NCI-H1105 (cell line): ENCODE measurements at places on chromosomes 3 and 15.
A peak's percentile ranks its signal among the peaks of the same experiment; 100 is the strongest.

- no peak for DNase-seq
These were observed 247.7 kb upstream of the CDIN1 start for GRCh38 chr15:36331531-36332275.

DNA sequence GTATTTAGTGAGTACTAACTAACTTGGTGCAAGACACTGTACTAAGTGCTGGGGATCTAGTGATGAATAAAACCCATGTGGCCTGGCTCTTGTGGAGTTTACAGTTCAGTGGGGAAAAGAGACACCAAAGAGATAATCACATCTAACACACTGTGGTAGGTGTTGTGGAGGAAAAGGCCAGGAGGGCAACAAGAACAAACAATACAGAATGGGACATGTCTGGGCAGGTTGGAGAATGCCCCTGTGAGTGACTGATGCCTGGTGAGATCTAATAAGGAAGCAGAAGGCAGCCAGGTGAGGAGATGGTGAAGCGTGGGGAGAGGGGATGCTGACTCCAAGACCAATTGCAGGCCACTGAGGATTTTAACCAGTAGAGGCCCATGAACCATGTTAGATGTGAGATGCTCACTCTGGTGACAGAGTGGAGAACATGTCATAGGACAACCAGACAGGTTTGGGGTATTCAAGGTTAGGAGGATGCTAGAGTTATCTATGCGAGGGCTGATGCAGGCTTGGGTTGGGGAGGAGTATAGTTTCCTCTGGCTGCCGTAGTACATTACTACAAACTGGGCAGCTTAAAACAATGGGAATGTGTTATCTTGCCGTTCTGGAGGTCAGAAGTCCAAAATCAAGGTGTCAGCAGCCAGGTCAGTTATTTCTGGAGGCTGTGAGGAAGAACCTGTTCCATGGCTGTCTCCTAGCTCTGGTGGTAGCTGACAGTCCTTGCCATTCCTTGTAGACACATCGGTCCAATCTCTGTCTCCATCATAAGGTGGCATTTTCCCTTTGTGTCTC, 81.4 kb downstream of the ARNT2 start:
- no peak for DNase-seq

GRCh38 chr3:142127941-142128658, 21.2 kb downstream of the TFDP2 start:
- no peak for DNase-seq

DNA sequence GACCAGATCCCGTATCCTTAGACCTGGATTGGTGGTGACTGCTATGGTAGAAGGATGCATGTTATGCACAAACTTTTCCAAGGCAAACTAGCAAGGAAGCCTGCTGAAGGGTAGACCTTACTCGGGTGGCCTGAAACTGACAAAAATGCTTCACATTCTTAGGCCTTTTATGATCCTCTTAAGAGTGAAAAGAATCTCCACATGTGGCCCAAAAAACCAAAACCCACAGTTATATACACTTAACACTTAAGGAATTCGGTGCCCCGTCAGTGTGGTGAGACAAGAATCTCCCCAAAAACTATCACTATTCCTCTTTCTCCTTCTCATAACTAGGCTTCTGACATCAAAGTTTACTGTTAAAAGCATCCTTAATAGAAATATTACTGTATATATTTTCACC, 130.1 kb upstream of the SOX2 start:
- no peak for DNase-seq

DNA sequence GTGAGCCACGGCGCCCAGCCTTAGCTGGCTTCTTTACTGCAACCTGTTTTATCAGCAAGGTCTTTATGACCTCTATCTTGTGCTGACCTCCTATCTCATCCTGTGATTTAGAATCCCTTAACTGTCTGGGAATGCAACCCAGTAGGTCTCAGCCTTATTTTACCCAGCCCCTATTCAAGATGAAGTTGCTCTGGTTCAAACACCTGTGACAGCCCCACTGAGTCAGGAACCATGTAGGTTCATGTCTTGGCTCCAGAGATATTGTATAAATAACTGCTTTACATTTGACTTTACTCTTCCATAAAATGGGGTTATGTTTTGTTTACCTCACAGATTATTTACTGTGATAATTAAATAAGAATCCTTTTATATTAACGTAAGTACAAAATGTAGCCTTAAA, 27.1 kb upstream of the ANO10 start:
- DNase-seq = no peak

- peak; percentile 84 for DNase-seq
These were observed at the start of gene ARID3B for GRCh38 chr15:74540761-74541493. ARID3B (plus strand) TSS chr15:74541220; CDS start chr15:74543937, 2,717 bp downstream.

- DNase-seq = no peak
These were observed 24.9 kb downstream of the POMGNT2 start for GRCh38 chr3:43080726-43081568.

- no peak for DNase-seq
These were observed 246.7 kb downstream of the MCTP2 start for GRCh38 chr15:94477913-94478553.

DNA sequence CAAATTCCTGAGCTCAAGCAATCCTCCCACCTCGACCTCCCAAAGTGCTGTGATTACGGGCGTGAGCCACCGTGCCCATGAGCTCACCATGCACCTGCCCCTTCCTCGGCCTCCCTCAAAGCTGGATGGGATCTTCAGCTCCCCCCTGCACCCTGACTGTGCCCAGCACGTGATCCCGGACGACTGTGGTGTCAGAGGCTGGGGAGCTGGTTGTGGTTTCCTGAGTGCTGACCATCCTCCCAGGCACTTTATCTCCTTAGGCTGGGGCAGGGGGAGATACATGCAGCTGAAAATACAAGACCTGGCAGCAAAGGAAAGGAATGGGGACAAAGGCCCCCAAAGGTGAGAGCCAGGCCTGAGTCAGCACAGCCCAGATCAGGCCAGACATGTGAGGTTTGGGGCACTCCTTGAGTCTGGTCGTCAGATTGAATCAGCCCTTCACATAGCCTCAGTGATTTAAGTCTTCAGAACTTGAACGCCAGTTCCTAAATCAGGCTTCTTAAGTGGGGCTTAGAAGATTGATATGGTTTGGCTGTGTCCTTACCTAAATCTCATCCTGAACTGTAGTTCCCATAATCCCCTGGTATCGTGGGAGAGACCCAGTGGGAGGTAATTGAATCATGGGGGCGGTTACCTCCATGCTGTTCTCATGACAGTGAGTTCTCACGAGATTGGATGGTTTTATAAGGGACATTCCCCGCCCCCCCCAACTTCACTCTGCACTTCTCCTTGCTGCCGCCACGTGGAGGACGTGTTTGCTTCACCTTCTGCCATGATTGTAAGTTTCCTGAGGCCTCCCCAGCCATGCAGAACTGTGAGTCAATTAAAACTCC, 35.8 kb downstream of the PRKCD start:
- DNase-seq = no peak

DNA sequence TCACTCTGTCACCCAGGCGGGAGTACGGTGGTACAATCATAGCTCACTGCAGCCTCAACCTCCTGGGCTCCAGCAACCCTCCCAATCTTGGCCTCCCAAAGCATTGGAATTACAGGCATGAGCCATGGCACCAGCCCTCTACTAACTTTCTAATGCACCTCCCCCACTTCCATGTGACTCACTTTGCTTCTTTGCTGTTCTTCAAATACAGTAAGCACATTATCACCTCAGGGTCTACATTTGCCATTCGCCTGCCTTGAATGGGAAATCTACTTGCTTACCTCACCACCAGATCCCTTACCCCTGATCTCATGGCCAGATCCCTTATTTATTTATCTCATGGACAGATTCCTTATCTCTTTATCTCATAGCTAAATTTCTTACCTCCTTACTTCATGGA, 235.3 kb downstream of the KCNMB2 start:
- DNase-seq = no peak

DNA sequence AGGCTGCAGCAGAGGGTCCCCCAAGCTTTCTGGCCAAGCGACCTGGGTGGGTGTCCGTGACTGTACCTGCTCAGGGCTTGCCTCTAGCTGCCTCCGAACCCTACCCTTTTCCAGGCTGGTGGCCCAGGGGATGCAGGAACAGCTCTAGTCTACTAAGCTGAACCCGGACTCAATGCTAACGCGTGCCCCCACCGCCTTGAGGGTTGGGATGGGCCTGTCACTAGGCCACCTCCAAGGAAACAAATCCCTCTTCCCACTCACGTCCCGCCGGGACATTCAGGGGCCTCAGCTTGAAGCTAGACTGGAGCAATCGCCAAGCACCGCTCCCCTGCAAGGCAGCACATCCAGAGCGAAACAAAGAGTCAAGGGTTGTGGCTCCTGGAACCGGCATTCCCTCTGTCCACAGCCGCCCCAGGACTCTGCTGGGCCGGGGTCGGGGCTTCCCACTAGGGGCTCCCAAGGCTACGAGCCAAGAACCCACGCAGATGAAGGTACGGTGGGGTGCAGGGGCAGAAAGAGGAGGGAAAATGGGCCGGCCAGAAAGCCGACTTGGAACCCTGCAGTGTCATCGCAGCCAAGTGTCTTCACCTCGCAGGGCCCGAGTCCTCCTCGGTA, 2.9 kb downstream of the FBXL22 start:
- DNase-seq = no peak

DNA sequence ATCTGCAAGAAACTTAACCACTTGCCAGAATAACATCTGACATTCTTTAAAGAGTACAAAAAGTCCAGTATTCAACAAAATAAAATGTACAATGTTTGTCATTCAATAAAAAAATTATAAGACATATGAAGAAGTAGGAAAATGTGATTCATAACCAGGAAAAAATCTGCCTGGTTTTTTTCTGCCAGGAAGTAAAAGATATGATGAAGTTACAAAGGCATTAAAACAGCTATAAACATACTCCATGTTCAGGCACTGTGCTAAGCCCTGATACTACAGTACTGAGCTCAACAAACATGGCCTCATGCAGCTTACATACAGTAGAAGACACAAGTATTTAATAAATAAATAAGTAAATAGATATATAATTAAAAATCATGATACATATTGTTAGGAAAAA, 178.4 kb upstream of the STT3B start:
- DNase-seq = no peak

DNA sequence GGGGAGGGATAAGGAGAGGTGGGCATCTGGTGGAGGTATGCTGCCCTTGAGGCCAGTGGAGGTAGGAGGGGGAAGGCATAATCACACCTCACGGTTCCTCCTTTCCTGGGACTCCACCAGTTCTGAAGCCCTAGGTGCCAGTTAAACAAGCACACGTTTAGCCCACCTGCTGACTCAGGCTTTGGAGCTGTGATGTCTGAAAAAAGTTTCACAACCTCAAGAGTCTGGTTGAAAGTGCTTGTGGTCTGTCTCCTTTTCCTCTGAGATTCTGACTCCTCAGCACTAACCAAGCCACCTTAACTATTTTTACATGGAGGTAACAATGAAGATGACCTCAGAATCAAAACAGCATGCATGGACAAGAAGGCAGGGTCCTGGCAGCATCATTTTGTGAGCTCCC, 23.0 kb downstream of the HPS3 start:
- no peak for DNase-seq

- DNase-seq = no peak
These were observed 65.8 kb upstream of the GSK3B start for GRCh38 chr3:120160050-120160449.

- no peak for DNase-seq
These were observed 19.0 kb downstream of the NSUN3 start for GRCh38 chr3:94081884-94082283.

GRCh38 chr3:156273111-156273694, 152.8 kb downstream of the KCNAB1 start:
- DNase-seq = no peak

DNA sequence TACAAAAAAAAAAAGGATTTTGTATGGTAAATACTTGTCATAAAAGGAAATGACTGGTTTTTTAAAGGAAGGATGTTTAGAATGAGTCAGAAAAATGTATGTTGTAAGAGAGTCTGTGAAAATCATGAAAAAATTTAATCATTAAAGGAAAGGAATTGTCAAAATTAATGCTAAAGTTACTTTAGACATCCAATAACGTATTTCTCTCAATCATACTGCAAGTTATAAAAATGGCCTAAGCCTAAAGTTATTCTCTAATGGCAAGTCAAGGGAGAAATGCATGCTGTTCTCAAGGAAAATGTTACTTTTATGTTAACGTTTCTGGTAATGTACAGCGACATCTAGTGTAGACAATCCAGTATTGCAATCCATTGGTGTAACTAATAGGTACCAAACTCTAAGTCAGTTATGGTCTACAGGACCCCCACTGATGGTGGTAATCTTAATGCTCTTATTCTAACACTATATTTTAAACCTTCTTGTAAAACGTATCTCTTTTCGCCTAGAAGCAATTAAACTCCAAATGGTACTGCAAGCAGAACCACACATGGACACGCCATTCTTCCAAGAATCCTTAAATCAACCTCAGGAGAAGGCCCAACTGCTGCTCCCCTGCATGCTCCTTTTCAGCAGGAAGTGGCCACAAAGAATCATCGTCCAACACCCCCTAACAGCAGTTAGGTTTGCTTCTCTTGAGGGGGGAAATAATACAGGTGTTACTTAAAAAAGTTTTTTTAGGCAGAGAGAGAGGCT, 35.2 kb downstream of the NCEH1 start:
- DNase-seq = peak; percentile 34

- DNase-seq = no peak
These were observed 110.6 kb upstream of the MEF2A start for GRCh38 chr15:99454941-99455788.

- no peak for DNase-seq
These were observed at the start of gene ACTRT3 for GRCh38 chr3:169769287-169770181. ACTRT3 (minus strand) TSS chr3:169769561; CDS start chr3:169769520, 41 bp downstream.

- no peak for DNase-seq
These were observed 48.1 kb downstream of the MYO5C start for GRCh38 chr15:52247461-52247860.

- DNase-seq = no peak
These were observed 260.7 kb upstream of the CTNNB1 start for GRCh38 chr3:40938591-40938990.

DNA sequence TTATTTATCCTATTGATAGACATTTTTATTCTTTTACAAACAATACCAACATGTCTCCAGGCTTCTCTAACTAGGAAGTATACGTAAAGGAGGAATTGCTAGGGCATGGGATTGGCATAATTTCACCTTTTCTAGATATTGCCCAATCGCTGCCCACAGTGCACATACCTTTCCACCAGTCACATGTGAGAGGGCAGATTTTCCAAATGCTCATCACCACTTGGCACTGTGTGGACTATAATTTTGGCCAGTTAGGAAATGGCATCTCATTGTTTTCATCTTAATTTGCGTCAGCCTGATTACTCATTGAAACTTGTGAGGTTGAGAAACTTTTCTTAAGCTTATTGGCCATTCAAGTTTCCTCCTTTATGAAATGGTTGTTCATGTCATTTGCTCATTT, 57.4 kb upstream of the POLR2M start:
- no peak for DNase-seq

DNA sequence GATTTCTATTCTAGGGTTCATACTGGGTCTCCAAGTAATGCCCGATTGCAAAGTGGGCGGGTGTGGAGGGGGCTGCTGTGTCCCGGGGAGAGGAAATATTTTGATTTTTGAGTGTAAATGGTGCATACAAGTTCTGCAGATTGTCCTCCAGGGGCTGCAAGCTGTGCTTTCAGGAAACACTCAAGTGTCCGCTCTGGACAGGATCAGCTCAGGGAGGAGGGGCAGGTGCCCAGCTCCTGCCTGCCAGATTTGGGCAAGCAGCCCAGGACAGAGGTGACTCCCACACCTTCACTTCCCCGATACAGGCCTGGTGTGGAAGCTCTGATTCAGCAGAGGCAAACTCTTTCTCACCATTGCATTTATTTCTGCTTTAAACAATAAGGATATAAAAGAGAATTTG, 142.7 kb downstream of the ALDH1A2 start:
- no peak for DNase-seq
